Suppressor macrophage (primary cell): ENCODE measurements at places on chromosomes 6 and 20.

DNA sequence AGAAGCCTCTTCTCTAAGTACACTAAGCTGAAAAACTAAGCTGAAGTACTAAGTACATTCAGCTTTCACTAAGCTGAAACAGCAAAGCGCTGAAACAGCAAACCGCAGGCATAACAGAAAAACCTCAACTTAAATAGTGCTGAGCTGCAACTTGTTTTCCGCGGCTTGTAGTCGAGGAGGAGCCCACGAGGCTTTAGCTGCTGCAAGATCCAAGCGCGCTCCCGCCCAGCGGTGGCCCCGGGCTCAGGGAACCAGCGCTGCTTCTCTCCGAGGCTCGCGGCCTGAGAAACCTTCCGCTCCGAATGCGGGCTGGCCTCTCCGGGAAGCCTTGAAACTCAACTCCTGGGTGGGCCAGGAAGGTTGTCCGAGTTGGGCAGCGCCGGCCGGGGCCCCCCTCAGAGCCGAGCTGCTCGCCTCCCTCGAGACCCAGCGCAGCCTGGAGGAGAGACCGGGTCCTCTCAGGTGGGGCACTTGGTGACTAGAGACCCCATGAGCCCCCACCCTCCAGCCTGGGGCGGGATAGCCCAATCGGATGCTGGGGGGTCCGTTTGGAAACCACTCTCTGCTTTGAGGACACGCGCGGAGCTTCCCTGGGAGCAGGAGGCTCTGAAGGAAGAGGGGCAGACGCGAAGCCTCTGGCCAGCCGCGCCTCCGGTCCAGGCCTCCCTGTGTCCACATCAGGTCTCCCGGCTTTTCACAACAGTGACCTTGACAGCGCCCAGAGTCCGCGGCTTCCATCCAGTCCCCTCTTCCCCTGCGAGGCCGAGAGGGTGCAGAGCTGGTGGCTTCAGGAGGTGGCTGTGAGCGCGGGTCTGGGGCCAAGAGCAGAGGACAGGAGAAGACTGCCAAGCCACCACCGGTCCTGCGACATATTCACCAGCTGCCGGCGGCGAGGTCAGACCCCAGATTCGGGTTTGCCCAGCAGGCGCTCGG is 38.1 kb upstream of the HLA-E start:
- DNase-seq, result peak; percentile 95

DNA sequence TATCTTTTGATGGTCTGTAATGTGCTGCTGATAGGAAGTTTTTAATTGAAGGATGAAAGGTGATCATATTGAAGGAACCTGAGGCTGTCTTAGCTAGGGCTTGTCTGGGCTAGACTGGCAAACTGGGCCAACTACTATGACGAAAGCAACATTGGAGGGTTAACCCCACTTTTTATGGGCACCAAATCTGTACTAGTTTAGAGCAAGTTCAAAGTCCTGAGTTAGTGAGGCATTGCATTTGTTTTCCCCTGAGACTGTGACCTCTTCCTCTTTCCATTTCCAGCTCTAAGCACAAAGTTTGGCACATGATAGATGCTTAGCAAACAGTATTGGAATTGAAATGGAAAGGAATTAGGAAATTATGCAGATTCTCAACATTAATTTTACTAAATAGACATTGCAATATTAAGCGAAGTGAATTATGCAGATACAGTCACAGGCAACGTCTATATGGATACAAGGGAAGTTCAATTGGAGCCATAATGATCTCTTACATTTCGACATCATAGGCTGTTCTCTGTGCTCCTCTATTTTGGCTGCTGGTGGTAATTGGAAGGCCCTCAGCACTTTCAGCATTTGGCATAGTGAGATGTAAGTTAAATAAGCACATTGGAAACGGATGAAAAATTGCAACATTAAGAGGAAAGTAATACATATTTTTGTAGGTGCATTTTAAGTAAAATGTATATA is 22.2 kb downstream of the CEP57L1 start:
- peak; percentile 53 for DNase-seq

- DNase-seq, result no peak
Observed at GRCh38 chr20:44137266-44137801, 49.7 kb downstream of the JPH2 start.

- DNase-seq, result no peak
Observed at GRCh38 chr6:66937180-66937579, 1230.2 kb upstream of the EYS start.

DNA sequence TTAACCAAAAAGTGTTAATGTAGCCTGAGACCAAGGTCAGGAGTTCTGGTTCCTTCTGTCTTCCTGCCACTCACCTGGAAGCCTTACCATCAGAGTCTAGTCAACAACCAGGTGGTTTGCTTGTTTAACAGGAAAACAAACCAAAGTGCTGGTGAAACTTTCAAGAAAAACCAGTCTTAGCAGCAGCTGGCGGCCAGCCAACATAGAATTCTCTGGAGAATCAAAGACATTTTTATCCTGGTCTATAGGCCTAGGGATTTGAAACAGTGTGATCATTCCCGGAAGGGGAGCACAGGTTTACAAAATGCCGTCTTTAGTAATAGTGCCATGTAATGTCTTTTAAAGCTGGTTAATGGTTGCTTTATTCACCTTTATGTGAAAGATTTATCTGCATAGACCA is 146.6 kb upstream of the AKIRIN2 start:
- DNase-seq, result no peak

GRCh38 chr6:54262499-54262898 is 45.7 kb upstream of the TINAG start:
- DNase-seq, result no peak

DNA sequence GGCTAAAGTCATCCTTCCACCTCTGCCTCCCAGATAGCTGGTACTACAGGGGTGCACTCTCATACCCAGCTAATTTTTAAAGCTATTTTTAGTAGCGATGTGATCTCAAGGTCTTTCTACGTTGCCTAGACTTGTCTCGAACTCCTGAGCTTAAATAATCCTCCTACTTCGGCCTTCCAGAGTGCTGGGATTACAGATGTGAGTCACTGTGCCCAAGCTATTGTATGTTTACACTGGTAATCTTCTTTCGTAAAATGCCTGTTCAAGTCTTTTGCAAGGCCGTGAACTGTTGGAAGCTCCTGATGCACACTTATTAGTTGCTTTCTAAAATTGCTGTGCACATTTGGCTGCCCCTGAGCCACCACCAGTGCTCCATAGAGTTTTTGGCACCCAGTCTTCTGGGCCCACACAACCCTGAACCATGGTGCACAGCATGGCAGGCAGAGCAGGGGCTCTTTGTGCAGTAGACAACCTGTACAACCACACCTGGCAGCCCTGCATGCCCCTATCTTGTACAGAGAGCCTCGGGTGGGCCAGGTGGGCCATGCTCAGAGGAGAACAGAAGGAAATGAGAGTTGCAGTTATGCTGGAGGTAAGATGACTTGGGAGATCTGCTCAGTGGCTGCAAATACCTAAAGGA is 33.3 kb downstream of the PDRG1 start:
- no peak for DNase-seq

DNA sequence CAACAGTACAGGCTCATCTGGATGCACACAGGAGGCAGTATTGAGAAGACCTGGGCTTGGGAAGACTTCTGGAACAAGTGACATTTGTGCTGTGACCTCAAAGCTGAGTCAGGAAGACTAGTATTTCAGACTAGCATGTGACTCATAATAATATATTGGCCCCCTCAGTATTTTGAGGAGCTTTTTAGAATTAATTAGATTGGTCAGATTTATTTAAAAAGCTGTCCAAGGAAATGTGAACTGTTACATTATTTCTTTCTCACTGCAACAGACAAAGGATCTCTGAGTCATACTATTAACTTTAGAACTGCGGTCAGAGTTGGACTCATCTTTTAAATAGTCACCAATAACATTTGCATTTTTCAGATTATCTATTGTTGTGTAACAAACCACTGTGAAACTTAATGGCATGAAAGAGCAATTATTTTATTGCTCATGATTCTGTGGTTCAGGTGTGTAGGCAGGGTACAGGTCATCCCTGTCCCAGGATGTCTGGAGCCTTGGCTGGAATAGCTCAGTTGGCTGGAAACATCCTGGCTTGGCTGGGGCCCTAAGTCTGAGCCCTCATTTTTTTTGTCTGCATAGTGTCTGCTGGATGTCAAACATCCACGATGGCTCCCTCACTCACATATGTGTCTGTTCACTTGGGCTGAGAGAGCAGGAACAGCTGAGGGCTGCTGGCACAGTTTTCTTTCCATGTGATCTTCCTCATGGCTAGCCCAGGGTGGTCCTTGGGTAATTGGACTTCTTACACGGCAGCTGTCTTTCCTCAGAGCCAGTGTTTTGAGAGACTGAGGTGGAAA is 46.9 kb downstream of the MAP3K4 start:
- peak; percentile 13 for DNase-seq

DNA sequence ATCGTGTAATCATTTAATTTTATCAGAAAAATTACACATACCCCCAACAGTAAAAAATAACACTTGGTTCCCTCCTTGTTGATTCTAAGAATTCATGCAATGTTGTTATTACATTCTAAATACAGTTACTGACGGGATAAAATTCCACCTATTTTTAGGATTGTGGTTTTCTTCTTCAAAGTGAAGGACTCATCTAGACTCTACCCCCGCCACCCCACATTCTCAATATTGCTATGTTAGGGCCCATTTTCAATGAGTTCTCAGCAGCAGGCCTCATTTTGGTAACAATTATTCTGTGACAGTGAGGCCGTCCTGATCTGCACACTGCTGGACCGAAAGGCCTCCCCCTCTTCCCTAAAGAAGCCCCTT is 43.5 kb downstream of the PREX1 start:
- no peak for DNase-seq

- no peak for DNase-seq
Observed at GRCh38 chr6:3729603-3730344, 21.7 kb downstream of the PXDC1 start.

GRCh38 chr6:22929311-22929985 is 360.1 kb downstream of the HDGFL1 start:
- DNase-seq, result peak; percentile 43

- DNase-seq, result no peak
Observed at GRCh38 chr6:5606546-5606945, 345.2 kb downstream of the FARS2 start.

- DNase-seq, result no peak
Observed at GRCh38 chr6:40810171-40810570, 223.0 kb upstream of the LRFN2 start.

- no peak for DNase-seq
Observed at GRCh38 chr6:83824388-83824801, 28.8 kb upstream of the RIPPLY2 start.

GRCh38 chr6:24721461-24722215 is 2.7 kb upstream of the C6orf62 start:
- peak; percentile 91 for DNase-seq

DNA sequence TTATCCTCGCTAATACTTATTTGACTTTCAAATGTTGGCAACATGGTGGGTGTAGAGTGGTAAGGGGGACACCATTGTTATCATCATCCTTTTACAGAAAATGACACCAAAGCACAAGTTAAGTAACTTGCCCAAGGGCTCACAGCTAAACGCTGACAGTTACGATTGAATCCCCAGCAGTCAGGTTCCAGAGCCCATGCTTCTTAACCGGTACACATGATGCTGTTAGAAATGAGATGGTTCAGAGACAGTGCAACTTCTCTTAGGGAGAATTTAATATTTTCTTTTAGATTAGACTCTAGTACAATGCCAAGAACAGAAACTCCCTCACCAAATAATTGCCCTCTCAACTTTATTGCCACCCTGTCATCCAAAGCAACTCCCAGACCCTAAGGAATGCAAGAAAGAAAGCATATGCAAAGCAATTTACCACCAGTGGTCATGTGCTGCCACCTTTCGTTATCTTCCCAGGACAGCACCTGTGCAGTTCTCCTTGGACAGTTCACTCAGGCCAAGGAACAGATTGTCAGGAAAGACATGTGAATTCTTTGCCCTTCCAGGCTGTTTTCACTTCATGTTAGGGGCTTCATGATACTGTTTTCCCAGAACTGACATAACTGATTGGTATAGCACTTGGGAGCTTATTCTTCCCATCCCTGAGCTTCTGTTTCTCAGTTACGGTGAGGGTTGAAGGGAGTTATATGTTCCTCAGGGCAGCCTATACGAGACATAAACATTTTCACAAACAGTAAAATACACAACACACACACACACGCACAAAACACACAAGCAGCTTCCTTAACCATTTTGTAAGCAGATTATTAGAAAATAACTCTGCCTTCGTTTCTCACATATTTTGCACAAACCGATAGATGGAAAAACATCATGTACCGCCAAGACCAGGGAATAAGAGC is 5.1 kb downstream of the HLA-DMA start:
- DNase-seq, result peak; percentile 69

- DNase-seq, result peak; percentile 88
Observed at GRCh38 chr6:47230579-47230978, 79.1 kb downstream of the TNFRSF21 start.

- DNase-seq, result no peak
Observed at GRCh38 chr6:30158475-30159040, 2.5 kb downstream of the TRIM10 start.

- no peak for DNase-seq
Observed at GRCh38 chr20:25408170-25408547, 686 bp downstream of the GINS1 start.

DNA sequence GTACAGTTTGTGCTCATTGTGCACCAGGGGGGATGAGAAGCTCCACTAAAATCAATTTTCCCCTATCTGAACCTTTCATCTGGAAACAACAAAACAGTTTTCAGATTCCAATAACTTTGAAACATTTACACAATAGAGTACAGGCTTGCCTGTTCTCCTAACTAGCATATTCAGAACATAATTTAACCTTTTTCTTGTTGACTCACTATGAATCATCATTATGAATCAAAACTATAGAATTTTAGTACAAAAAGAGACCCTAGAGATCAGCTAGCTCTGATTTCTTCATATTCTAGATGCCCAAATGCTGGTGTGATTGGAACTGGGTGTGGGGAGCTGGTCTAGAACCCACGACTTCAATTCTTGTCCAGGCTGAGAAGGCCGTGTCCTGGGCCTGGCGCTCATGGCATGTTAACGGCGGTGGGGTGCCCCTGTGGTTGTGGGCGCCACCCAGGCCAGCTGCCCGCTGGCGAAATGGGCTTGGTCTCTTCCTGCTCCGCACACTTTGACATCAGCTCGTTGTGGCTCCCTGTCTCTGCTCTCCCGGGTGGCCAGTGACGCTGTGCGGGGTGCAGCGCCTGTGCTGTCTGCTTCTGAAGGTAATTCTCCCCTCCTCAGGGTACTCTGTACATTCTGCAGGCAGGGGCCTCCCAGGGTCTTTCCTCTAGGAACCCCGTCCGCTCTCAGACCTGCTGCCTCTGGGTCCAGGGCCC is 29.9 kb upstream of the AGPAT4 start:
- no peak for DNase-seq

GRCh38 chr6:125808591-125808990 is 17.8 kb downstream of the NCOA7 start:
- no peak for DNase-seq

GRCh38 chr6:116376149-116376548 is 5.4 kb downstream of the DSE start:
- no peak for DNase-seq

- no peak for DNase-seq
Observed at GRCh38 chr6:37317312-37318038, 36.3 kb upstream of the RNF8 start.

GRCh38 chr20:49433333-49433732 is 49.1 kb downstream of the KCNB1 start:
- DNase-seq, result no peak

GRCh38 chr6:109083657-109084056 is 11.0 kb downstream of the SESN1 start:
- no peak for DNase-seq

GRCh38 chr6:157651731-157652490 is 171.1 kb upstream of the SNX9 start:
- no peak for DNase-seq
